ENCODE measurements at places on chromosomes 5 and 9. TPM values are rescaled to one million over a fixed set of nuclear protein-coding genes. Genes with fewer than 3 reads are reported as not detected.

GRCh38 chr5:135456238-135457099 lies 4.3 kb upstream of the TIFAB start:
- DNase-seq = no peak

DNA sequence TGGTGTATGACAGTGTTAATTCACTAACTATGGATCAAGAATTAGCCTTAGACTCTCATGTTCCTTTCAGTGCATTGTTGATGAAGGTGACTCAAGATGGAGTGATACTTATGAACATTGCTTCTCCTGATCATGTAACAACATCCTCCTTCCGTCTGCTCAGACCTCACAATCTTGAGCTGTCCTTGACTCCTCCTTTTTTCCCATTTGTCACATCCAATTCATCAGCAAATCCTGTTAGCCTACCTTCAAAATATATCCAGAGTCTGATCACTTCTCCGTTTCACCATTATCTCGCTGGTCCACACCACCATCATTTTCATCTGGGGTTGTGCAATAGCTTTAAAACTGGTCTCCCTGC lies 9.2 kb upstream of the SEMA6A start:
- no peak for DNase-seq

DNA sequence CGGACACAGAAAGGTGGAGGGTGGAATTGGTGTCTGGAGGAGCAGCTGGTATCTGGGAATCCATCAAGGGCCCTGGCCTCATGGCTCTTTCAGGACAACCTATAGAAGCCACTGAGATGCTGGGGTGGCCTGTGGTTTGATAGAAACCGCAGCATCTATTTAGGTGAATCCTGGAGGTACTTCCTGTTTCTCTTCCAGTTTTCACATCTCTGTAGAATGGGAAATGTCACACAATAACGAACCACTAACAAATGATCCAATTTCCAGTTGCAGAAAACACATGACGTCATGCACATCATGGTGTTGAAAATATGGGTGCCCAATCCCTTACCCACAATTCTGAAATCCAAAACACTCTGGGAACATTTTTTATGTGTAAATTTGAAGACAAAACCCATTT lies 52.2 kb downstream of the ROPN1L start:
- DNase-seq = no peak

POU4F3 gene
- not detected for polyA plus RNA-seq

All from naive thymus-derived CD4-positive, alpha-beta T cell (primary cell).